ENCODE measurements at places on chromosomes 6 and 20.
A peak's percentile ranks its signal among the peaks of the same experiment; 100 is the strongest.

GRCh38 chr20:60100780-60101179 lies 142.6 kb downstream of the CDH26 start:
- no peak for DNase-seq

GRCh38 chr6:12614456-12614855 lies 102.1 kb upstream of the PHACTR1 start:
- no peak for DNase-seq

- no peak for DNase-seq
These were observed 17.4 kb upstream of the FOXO3 start for GRCh38 chr6:108543175-108543940.

- no peak for DNase-seq
These were observed 4.6 kb downstream of the IP6K3 start for GRCh38 chr6:33742092-33742491.

- no peak for DNase-seq
These were observed 467.4 kb downstream of the CDC5L start for GRCh38 chr6:44854712-44855443.

DNA sequence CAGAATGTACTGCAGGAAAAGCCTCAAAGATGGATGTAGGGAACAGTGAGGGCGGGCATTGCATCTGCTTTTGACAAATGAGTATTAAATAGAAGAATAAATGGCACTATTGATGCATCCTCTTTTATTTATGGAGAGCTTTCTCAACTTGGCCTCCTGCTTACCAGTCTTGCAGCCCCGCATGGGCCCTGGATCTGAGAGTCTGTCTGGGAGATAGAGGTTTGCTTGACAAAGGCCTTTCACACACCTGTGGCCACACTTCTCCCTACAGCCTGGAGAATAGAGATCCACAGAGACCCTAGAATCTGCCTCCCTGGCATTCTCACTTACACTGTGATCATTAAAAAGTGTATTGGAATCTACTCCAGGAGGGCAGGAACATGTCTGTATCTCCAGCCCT lies 203.8 kb upstream of the CDH4 start:
- DNase-seq: no peak

DNA sequence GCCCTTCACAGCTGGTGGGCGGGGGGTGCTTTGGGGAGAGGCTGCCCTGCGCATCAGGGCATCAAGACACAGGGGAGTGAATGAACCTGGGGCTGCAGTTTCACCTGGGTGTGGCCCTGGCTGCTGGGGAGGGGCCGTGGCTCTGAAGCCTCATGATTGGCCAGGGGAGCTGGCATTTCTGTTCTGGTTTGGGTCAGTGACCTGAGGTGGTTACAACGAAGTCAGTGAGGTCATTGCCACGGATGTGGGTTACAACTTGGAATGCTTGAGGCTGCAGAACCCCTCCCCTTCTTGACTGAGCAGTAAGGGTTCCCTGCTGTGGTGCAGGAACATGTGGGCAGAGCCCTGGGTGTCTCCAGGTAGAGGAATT lies 3.0 kb downstream of the TCEA2 start:
- DNase-seq: peak; percentile 37

All from T-helper 1 cell (primary cell).